ENCODE measurements at places on chromosomes 3 and 15.

DNA sequence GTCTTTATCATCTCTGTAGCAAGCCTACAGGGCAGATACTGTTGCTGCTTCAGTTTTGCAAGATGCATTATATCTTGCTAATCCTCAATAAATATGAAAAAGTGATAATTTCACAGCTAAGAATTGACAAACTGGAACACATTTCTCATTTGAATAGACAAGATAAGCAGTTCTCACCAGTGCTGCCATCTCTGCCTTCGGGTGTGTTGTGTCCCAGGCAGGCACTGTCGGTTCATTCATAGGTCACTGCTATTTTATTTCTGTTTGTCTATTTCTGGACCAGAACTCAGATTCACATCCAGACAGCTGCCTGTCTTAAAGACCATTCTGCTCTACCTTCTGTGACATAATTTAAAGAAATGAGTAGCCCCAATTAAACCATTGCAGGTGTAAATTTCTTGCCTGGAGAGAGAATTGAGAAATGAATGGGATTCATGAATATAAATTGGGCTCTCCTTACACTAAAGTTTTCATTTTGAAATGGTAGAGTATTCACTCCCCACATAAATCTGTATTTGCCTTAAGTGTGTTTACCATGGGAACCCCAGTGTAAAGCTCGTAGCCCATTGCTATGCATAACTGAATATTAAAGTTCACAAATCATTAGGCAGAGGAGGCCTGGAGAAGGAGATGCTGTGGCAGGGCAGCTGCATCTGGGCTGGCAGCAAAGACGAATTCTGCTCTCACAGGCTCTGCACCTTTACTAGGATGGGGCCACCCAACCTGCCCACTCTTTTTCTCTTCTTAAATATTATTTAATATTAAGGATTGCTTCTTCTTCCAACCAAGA lies 149.9 kb downstream of the ARPP21 start:
- no peak for DNase-seq

GRCh38 chr3:181710345-181711291 lies 1.1 kb upstream of the SOX2 start:
- no peak for DNase-seq

DNA sequence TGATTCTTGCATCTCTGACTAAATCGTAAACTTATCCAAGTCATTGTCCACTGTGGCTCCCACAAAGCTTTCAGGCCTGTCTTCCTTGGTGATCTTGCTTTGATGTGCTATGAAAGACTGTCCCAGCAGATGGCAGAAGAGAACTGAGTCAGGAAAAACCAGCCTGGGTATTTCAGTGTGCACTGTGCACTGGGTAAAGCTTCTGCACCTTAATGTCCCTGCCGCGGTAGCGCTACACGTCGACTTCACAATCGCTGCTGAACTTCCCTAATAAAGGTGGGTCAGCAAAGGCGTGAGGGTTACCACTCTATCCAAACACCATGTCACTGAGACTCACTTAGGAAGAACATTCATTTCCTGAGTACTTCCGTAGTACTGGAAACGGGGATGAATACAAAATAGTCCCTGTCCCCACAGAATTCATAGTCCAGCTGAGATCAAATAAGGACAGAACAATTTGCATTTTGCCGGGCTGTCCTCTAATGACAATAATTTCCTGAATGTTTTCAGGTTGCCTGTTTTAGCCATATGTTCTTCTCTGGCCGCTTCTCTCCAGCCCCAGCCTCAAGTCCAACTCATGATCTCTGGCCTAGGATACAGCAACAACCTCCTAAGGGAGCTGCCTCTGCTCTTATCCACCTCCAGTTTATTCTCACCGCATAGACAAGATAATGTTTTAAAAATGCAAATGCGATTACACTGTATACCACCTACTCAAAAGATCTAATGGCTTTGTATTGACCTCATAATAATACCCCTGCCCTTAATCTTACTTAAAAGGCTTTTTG lies 83.6 kb upstream of the AKAP13 start:
- DNase-seq, result peak; percentile 53

- DNase-seq, result no peak
Observed at GRCh38 chr3:99633887-99634558, 4.4 kb upstream of the COL8A1 start.

DNA sequence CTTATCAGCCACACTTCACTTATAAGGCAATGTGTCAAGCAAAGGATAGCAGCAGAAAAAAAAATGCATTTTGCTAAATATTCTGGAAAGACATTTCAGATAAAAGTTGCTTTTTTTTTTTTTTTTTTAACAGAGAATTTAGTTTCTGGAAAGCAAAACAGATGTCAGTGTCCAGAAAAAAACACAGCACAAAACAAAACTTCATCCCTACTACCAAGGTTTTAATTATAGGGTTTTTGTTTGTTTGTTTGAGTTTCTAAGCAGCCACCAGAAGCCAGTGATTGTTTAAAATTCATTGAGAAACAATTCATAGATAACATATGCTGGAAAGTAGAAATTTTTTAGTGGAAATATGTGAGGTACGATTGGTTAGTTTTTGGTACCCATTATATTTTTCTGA lies 1202.7 kb downstream of the OTOL1 start:
- DNase-seq, result no peak

DNA sequence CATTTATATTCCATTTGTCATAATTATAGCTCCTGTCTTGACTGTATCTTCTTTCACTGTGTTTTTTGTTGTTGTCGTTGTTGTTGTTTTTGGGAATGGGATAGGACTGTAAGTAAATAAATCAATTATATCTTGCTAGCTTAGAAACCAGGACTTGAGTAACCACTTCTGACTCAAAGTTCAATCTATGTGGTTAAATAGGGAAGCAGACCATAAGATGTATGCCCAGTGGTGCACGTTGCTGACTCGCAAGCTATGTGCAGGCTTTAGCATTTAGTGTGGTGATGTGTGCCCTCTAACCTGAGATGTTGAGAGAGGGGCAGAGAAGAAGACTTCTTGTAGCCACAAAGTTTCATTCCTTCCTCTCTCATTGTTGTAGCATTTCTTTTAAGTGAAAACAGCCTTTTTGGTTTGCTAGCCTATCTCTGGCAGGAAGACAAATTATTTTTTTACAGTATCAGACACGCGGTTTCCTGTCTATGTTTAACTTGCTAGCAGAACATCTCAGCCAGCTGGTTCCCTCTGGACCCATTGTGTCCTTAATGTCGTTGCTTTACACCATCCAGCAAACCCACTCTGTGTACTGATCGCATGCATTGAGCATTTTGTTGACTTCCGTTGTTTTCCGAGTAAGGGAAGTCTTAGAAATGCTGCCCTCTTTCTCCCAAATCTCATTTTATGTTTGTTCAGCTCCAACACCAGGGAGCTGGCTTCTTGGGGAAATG lies 52.1 kb downstream of the TGFBR2 start:
- DNase-seq, result peak; percentile 80

- DNase-seq, result no peak
Observed at GRCh38 chr15:38297623-38298388, 45.2 kb downstream of the SPRED1 start.

DNA sequence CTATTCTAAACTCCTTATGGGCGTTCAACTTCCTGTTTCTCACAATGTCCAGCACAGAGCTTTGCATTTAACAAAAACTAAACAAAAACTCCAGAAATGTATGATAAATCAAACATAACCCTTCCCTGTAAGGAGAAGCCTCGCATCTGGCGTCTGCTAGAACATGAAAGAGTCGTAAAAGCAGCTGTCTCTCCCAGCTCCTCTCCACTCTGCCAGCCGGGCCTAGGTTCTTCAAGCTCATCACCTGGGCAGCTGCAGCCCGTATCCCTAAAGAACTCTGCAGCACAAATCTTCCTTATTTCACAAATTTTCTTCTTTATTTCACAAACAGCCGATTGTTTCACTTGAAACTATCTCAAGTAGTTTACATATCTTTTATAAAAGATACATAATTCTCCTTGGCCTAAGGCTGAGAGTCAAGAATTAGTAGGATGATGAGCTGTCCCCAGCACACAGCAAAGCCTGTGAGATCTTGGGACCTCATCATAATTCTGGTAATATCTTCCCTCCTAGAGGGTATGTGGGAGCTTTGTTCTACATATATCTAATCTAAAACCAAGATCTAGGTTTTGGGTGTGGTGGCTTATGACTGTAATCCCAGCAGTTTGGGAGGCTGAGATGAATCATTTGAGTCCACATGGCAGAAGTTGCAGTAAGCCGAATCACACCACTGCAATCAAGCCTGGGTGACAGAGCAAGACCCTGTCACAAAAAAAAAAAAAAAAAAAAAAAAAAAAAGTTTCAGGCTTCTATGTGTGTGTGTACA lies 35.3 kb downstream of the ANXA2 start:
- peak; percentile 58 for DNase-seq

GRCh38 chr3:59250600-59250999 lies 200.8 kb upstream of the CFAP20DC start:
- no peak for DNase-seq

DNA sequence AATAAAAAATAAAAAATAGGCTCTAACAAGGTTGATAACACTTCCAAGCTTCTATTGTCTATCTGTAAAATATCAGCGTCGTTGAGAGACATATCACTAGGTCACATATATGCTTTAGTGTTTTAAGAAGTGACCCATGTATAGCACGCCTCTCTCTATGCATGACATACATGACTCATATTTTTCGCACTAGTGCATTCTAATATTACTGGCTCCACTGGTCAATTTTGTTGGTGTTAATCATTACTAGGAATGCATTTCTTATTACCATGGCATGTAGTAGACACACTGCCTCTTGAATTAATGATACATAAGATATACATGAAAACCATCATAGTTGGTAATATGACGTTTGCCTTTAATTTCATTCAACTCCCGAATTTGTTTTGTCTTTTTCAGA lies 203.1 kb downstream of the CHL1 start:
- no peak for DNase-seq

GRCh38 chr3:72810659-72811434 lies 37.4 kb downstream of the SHQ1 start:
- no peak for DNase-seq

- DNase-seq, result no peak
Observed at GRCh38 chr3:61975936-61976335, 397.4 kb downstream of the FEZF2 start.

GRCh38 chr15:69346112-69346511 lies 47.4 kb downstream of the PAQR5 start:
- peak; percentile 33 for DNase-seq

- DNase-seq, result no peak
Observed at GRCh38 chr3:130786306-130786705, 39.7 kb upstream of the PIK3R4 start.

- no peak for DNase-seq
Observed at GRCh38 chr3:23221136-23221535, 18.0 kb downstream of the UBE2E2 start.

DNA sequence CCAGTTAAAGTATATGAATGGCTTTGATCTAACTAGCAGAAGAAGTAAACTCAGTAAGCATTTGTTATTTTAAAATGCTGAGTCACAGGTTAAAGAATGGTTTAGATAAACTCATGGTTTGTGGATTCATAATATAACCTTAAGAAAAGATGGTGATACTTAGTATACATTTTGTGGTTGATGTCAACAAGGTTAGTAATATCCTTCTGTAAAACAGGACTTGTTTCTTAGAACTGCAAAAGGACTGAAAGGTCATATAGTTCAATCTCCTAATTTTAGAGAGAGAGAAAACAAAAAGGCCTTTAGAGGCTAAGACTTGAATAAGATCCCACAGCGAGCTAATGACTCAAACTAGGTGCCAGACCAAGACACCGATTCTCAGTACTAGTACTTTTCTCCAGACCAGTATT lies 50.0 kb downstream of the STRIT1 start:
- no peak for DNase-seq

DNA sequence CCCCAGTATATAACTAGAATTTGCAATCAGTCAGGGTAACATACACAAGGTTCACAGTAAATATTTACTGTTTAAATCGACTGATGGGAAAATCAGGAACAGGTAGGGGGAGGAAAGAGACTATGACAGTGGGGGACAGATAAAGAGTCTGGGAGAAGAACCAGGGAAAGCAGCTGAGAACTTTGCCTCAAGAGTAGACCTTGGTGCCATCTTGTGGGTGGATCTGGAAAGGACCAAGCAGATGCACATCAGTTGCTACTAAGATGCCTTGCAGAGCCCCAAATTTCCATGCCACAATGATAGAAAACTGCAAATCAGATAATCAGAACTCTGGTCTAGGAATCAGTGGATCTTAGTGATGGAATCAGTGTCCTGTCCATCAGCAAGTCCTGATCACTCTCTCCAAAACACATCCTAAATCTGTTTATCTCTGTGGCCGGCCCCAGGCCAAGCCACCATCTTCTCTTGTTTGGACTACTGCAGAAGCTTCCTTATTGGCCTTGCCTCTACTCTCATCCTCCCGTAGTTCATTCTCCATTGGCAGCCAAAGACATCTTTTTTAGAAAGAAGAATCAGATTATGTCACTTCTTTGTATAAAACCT lies 62.7 kb downstream of the PDE8A start:
- no peak for DNase-seq

DNA sequence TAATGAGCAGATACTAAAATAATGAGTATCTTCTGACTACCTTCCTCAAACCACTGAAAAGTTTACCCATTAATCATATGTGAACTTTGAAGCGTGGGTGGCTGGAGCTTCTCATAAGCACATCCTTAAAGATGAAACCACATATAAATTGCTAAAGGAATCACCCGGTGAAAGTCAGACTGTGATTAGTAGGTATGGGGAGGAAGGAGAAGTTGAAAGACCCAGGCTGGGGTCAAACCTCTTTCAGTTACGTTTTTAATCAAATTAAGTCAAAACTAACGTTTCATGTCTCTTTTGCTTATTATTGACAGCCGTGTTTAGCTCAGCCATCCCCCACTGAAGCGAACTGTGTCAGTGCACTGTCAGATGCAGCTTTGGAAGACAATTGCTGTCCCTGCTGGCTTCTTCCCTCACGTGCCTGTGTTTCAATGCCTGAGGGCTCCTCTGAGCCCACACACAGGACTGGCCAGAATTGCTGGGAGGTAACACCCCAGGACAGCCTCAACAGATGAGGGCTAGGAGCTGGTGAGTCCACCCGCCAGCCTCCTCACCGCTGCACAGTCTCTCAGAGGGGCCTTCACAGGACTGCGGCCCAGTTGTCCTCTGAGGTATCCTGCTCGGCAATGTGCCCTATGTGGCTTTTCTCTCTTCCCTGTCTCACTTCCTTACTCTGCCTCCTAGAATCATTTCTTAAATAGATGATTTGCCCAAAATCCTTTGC lies 29.3 kb upstream of the SH3BP5 start:
- no peak for DNase-seq

DNA sequence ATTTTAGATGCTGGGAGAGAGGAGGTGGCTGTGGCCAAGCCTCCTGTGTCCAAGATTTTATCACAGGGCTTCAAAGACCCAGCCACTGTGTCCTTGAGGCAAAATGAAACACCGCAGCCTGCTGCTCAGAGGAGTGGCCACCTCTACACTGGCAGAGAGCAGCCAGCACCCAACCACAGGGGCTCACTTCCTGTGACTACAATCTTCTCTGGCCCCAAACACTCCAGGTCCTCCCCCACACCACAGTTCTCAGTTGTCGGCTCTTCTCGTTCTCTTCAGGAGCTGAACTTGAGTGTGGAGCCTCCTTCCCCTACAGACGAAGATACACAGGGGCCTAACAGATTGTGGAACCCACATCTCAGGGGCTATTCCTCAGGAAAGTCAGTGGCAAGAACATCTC lies 45.6 kb downstream of the CDAN1 start:
- DNase-seq, result no peak

GRCh38 chr3:194203482-194204041 lies 67.6 kb downstream of the HES1 start:
- no peak for DNase-seq

GRCh38 chr3:188352196-188352927 lies 198.4 kb downstream of the LPP start:
- DNase-seq, result no peak
